ENCODE measurements at places on chromosomes 6 and 20.
A peak's percentile ranks its signal among the peaks of the same experiment; 100 is the strongest.

- DNase-seq: no peak
Measured at GRCh38 chr6:22442826-22443225, 126.5 kb upstream of the HDGFL1 start.

DNA sequence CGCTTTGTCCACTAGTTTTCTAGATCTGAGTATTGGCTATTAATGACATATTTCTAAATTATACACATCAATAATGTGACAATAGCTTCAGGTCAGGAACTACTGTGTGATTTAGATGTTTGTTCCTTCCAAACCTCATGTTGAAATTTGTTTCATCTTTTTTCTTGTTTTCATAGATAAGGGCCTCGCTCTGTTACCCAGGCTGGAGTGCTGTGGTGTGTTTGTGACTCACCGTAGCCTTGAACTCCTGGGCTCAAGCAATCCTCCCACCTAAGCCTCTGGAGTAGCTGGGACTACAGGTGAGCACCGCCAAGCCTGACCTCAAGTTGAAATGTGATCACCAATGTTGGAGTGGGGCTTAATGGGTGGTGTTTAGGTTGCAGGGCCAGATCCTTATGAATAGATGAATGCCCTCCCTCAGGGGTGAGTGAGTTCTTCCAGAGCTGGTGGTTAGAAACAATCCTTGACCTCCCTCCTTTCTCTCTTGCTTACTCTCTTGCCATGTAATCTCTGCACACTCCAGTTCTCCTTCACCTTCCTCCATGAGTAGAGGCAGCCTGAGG, 5.9 kb upstream of the NQO2 start:
- DNase-seq: no peak

DNA sequence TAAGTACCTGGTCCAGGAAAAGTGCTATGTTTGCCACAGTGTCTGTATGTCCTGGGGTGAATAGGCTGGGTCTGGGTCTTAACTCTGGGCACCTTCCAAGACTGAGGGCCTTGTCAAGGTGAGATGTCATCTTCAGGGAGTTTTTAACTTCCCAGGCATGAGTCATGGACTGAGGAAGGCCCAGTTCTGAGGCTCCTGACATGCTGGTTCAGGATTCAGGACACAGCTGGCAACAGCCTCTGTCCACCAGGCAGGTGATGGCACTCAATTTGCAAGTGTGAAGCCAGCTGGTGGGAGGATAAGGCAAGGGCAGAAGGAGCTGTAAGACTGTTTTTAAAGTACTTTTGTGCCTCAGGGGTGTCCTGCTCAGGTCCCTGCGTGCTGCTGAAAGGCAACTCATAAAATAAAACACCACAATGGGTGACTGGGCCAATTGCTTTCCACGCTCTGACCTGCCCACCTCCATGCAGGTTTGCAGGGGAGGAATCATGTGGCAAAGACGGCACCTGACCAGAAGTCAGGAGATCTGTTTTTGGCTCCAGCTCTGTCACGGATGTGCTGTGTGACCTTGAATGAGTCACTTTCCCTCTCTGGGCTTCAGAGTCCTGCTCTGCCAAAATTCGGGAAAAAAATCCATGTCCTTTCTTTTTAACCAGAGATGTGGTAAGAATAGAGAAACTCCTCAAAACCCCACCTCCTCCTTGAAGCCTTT, 4.9 kb upstream of the PACSIN1 start:
- DNase-seq: no peak

DNA sequence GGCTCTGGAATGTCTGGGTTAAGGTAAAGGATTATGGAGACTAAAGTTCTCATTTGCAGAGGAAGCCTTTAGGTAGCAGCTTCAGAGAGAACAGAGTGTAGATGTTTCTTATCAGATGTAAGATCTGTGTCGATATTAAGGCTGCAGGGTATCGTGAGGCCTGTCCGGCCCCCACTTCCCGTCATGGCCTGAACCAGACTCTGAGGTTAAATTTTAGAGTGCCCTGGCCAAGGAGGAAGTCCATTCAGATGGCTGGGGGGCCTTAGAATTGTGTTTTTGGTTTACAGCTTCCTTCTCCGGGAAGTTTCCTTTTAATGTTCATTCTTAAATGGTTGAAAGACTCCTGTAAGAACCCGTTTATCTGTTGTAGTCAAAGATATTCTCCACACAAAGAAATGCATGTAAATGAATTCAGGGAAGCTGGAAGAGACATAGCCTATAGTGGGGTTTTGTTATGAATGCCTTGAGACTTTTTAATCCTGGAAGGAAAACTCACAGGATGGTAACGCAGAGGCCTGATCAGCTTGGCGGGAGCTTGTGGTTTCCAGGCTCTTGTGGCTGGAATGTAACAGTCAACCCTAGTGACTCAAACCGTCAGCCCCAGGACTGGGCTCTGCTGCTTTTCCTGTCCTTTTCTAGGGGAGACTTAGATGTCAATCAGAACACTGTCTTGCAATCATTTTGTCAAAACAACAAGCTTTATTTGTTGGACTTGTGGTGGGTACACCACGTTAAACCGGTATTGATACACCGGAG, 34.7 kb downstream of the KIF25 start:
- DNase-seq: no peak

GRCh38 chr6:136750696-136751521, 41.4 kb downstream of the MAP3K5 start:
- no peak for DNase-seq

GRCh38 chr6:122491919-122492555, 20.4 kb upstream of the SERINC1 start:
- DNase-seq: peak; percentile 33

GRCh38 chr6:79635232-79635543, 4.1 kb downstream of the SH3BGRL2 start:
- no peak for DNase-seq

DNA sequence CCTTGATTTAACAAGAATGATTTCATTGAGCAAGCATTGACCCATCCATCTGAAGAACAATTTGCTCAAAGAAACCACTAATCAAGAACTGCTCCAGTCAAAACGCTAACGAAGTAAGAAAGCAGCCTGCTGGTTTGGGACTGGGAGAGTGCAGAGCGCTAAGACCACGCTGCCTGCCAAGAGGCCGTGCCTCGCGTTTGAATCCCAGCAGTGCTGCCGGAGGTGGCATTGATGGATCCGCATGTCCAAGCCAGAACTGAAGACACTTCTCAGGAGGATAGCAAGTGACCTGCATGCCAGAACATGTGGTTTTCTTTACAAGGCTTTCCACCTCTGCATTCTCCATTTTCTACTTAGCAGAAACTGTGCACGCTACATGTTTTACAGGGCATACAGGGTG, 105.2 kb upstream of the FOXC1 start:
- no peak for DNase-seq

DNA sequence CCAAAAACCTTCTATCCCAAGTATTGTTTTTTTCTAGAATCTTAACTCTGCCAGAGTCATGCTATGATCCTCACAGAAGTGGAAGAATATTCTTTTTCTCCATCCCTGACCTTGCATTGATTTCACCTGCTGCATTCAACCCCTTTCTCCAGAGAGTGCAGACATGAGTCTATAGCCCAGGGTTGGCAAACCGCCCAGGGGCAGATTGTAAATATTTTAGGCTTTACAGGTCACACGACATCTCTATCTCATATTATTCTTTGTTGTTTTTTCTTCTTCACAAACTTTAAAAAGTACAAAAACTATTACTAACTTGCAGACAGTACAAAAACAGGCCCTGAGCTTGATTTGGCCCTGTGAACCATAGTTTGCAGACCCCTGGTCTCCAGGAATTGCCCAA, 112.1 kb upstream of the ASF1A start:
- DNase-seq: no peak

GRCh38 chr6:111481836-111482187, 1.2 kb downstream of the REV3L start:
- no peak for DNase-seq

GRCh38 chr6:1778686-1779235, 169.0 kb downstream of the FOXC1 start:
- no peak for DNase-seq

- DNase-seq: no peak
Measured at GRCh38 chr6:42279144-42279781, 61.6 kb upstream of the MRPS10 start.

DNA sequence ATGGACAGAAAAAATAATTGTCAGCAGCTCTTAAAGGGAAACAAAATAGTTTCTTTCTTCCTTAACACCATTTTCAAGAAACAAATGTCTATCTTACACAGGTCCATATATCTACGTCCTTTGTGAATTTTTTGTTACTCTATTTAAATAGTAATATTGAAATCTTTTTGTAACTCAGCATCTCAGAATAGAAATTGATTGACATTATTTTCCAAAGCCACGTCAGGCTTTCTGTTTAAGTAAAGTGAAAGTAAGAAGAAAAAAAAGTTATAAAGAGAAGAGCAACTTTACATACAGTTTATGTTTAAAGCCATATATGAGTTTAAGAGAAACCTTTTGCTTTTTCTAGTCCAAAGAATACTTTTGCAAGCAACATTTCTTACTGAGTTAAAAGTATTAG, 402.9 kb upstream of the SOX4 start:
- no peak for DNase-seq

- no peak for DNase-seq
Measured at GRCh38 chr6:10320291-10320690, 94.6 kb downstream of the TFAP2A start.

DNA sequence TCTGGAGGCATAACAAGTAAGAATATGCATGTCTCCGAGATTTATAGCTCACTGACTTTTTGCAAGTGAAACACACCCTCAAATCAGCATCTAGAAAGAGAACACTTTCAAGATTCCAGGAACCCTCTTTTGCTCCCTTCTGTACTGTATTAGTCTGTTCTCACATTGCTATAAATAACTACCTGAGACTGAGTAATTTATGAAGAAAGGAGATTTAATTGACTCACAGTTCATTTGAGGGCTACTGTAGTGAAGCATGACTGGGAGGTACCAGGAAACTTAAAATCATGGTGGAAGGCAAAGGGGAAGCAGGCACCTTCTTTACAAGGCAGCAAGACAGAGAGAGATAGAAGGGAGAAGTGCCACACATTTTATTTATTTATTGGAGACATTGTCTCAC, 269.9 kb downstream of the UTRN start:
- DNase-seq: no peak

- no peak for DNase-seq
Measured at GRCh38 chr6:146289816-146290588, 253.6 kb upstream of the RAB32 start.

DNA sequence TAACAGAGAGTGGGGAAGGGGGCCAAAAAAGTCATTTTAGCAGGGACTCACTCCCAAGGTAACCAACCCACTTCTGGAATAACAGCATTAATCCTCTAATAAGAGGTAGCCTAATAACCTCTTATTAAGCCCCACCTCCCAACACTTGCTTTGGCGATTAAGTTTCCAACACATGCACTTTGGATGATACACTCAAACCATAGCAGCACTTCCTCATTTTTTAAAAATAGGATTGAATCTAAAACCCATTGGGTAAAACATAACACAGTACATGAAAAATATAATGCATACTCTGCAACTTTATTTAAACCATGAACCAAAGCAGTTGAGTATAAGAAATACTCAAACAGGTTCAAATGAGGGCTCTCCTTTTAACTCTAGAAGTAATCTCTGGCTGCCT, 318.3 kb downstream of the HACE1 start:
- no peak for DNase-seq

DNA sequence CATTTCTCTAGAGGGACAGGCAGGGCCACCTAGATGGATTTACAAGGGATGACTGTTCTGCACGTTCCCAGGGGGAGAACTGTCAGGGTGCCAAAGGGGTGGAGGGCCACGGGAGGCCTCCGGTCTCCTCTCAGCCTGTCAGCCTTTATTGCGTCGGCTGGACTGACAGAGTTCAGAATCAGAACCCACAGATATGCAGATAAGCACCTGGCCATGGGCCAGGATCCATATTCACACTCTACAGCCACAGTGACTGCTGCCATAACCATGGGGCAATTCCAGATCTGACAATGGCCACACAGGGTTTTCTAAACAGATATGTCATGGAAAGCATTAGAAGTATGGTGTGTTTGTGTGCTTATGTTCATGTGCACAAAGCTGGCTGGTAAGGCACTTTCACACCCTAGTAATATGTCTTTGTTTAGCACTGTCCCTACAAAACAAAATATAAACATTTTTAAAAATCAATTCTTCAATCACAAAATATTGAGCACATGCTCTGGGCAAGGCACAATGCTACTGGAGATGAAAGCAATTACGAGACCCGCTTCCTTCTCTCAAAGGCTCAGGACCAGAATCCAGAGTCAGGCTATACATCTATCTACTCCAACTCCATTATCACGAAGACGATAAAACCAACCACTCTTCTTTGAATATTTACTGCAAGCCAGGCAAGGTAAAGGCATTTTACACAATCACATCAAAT, 29.1 kb downstream of the TRAM2 start:
- DNase-seq: no peak

DNA sequence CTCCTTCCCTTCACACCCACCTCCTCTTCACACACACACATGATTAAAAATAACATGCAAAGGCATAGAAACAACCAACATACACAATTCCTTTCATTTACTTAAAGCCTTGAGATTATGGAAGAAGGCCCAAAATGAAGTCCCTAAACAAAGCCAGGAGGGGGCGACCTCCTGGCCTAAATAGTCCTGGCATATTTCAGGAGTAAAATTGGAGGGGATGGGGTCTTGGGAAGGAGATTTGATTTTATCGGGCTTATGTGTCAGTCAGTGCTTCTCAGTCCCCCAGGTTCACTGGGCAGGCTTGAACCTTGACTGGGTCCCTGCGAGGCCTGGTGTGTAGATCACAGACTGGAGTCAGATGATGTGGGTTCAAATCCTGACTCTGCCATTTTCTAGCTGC, 266.4 kb downstream of the SAMD5 start:
- DNase-seq: no peak

- DNase-seq: no peak
Measured at GRCh38 chr6:156585859-156586258, 191.3 kb upstream of the ARID1B start.

- DNase-seq: no peak
Measured at GRCh38 chr6:124947971-124948451, 14.2 kb upstream of the RNF217 start.

GRCh38 chr20:1844325-1845162, 50.7 kb upstream of the SIRPA start:
- DNase-seq: no peak

GRCh38 chr20:43721429-43722152, 5.2 kb downstream of the GTSF1L start:
- no peak for DNase-seq

DNA sequence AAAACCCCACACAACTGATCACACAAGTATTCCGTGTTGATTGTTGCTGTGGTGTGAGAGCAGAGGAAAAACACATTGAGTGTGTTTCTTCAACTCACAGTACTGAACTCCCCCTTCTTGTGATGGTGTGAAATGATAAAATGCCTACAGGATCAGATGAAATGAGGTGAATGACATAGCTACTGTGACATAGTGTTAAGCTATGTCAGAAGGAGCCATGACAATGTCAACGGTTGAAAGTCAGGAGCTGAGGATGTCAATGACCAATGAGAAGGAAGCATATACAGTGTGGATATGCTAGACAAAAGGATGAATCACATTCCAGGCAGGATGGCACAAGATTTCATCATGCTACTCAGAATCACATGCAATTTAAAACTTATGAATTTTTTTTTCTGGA, 38.8 kb downstream of the WASF1 start:
- DNase-seq: no peak

GRCh38 chr6:13413900-13414555, 73.4 kb downstream of the GFOD1 start:
- no peak for DNase-seq

Measured in effector memory CD4-positive, alpha-beta T cell (primary cell).